Activated naive CD4-positive, alpha-beta T cell treated with anti-CD3 and anti-CD28 coated beads, Interleukin-2, amount 50 U/mL, for 72 hours (primary cell): ENCODE measurements at places on chromosomes 2 and 18. TPM values are rescaled to one million over a fixed set of nuclear protein-coding genes. Genes with fewer than 3 reads are reported as not detected.

The ZNF519 gene
- 22.3 TPM for total RNA-seq

The SRD5A2 gene
- not detected for total RNA-seq

The AGAP1 gene
- total RNA-seq, result 0.48 TPM

The RHOB gene
- total RNA-seq, result 7.1 TPM
